ENCODE measurements at places on chromosomes 5 and 9.

DNA sequence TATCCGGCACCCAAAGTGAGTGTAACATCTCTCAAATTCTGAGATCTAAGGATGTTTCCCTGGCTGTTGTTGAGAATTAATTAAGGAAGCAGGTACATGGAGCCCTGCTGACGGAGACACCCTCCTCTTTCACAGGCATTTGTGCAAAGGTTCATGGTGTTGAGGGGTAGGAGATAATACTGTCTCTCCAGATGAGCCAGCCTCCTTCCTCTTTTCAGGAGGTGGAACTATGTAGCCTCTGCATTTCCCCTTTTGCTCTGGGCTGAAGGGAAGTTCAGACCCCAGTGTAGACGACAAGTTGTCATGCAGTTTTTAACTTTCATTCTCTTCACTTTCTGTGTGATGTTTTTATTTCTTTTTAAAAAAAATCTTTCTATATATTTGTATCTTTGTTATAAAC is 107.5 kb downstream of the GALNT10 start:
- no peak for DNase-seq

- DNase-seq, result no peak
These were observed 19.8 kb upstream of the ZNF354A start for GRCh38 chr5:178750230-178750629.

GRCh38 chr5:149166591-149167100 is 25.4 kb downstream of the ABLIM3 start:
- no peak for DNase-seq

DNA sequence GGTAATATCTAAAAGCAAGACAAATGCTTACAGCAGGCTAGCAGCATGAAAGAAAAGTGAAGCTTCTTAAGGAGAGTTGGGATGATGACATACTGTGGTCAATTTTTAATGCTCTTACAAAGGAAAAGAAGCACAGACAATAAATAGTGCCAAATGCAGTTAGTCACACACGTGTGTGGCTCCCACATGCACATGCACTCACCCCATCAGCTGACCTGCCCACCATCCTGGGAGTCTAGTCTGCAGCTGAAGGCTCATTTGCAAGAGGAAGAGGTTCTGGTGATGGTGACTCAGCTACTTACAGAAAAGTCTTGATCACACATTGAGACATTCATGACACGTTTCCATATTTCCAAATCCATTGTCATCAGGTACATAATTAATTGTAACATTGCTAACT is 129.3 kb downstream of the MRPL36 start:
- DNase-seq, result no peak

DNA sequence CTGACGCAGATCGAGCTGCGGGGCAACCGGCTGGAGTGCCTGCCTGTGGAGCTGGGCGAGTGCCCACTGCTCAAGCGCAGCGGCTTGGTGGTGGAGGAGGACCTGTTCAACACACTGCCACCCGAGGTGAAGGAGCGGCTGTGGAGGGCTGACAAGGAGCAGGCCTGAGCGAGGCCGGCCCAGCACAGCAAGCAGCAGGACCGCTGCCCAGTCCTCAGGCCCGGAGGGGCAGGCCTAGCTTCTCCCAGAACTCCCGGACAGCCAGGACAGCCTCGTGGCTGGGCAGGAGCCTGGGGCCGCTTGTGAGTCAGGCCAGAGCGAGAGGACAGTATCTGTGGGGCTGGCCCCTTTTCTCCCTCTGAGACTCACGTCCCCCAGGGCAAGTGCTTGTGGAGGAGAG is 4.6 kb upstream of the PHYHD1 start:
- DNase-seq, result no peak

GRCh38 chr5:172002310-172002709 is 4.1 kb downstream of the FBXW11 start:
- DNase-seq, result no peak

DNA sequence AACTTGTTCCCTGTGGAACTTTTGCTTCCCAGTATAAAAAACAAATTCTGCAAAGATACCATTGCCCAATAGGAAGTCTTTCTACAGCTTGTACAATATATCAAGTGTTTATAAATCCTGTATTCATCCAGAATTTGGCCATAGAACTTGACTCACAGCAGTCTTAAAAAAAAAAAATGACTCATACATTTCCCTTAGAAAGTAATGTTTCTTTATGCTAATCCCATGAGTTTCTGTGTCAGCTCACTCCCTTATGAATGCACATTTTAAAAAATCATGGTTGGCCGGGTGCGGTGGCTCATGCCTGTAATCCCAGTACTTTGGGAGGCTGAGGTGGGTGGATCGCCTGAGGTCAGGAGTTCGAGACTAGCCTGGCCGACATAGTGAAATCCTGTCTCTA is 89.3 kb upstream of the DMRT1 start:
- DNase-seq, result no peak

DNA sequence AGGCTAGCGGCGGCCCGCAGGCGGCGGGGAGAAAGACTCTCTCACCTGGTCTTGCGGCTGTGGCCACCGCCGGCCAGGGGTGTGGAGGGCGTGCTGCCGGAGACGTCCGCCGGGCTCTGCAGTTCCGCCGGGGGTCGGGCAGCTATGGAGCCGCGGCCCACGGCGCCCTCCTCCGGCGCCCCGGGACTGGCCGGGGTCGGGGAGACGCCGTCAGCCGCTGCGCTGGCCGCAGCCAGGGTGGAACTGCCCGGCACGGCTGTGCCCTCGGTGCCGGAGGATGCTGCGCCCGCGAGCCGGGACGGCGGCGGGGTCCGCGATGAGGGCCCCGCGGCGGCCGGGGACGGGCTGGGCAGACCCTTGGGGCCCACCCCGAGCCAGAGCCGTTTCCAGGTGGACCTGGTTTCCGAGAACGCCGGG is 253 bp downstream of the SLC12A2 start:
- no peak for DNase-seq

DNA sequence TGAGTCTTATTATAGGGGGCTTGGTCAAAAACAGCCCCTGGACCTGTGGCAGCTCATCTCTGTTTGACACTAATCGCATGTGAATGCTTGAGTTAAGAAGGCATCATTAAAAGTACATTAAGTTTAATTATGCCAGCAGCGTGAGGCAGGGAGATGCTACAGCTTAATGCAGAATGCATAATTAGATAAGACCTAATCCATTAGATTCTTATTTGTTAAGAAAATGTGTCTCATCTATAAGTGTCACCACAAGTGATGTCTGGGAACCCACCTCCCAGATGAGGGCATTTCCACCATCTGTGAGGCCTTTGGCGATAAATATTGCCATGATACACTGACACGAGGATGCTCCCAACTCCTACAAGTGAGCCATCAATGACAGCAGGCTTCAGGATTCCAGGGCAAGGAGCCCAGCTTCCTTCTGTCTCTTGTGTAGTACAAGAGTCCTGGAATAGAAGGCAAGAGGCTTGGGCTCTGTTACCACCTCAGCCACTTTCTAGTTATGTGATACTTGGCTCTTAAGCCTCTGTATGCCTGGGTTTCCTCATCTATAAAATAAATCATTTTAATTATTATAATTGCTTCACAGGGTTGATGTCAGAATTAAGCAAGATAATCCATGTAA is 202.7 kb downstream of the FAM114A2 start:
- no peak for DNase-seq

- DNase-seq, result no peak
These were observed 116.6 kb upstream of the SARDH start for GRCh38 chr9:133854765-133855164.

DNA sequence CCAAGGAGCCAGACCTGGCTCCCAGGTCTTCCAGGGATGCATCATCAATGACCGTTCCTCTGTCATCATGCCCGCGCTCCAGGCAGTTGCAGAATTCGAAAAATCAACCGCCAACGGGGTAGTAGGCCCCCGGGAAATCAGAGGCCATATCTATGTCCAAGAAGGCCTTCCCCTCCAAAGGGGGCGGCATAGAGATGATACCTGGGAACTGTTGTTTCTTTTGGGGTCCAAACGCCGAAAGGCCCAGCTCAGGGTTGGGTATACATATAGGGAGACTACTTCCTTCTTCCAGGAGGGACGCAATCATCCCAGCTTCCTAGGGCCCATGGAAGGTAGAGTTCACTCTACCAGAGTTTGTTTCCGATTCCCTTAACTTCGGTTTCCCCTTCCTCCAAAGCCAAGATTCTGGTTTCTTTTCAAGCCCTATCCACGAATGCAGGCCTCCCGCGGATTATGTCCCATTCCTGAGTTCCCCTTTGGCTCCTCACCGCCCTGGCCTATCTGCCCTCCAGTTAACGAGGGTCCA is 754 bp downstream of the DCAF12 start:
- no peak for DNase-seq

DNA sequence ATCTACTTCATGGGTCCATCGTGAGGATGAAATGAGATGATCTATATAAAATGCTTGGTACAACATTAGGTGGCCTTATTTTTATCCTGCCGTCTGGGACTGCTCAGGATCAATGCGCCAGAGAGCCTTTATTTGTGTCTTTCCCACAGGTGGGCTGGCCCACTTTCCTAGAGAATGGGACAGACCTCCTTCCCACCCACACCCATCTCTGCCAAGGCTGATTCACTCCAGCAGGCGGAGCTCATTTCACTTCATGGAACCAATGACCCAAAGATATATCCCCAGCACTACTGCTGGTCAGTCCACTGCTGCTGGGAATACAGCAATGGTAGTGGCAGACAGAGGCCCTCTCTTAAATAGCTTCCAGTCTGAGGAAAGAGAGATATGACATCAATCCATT is 35.7 kb downstream of the TGFBI start:
- DNase-seq, result no peak

- DNase-seq, result no peak
These were observed 339.0 kb upstream of the CTNND2 start for GRCh38 chr5:12242950-12243888.

- DNase-seq, result no peak
These were observed 5.2 kb upstream of the BARX1 start for GRCh38 chr9:93960221-93960970.

GRCh38 chr9:114590328-114590727 is 2.8 kb downstream of the ATP6V1G1 start:
- no peak for DNase-seq

DNA sequence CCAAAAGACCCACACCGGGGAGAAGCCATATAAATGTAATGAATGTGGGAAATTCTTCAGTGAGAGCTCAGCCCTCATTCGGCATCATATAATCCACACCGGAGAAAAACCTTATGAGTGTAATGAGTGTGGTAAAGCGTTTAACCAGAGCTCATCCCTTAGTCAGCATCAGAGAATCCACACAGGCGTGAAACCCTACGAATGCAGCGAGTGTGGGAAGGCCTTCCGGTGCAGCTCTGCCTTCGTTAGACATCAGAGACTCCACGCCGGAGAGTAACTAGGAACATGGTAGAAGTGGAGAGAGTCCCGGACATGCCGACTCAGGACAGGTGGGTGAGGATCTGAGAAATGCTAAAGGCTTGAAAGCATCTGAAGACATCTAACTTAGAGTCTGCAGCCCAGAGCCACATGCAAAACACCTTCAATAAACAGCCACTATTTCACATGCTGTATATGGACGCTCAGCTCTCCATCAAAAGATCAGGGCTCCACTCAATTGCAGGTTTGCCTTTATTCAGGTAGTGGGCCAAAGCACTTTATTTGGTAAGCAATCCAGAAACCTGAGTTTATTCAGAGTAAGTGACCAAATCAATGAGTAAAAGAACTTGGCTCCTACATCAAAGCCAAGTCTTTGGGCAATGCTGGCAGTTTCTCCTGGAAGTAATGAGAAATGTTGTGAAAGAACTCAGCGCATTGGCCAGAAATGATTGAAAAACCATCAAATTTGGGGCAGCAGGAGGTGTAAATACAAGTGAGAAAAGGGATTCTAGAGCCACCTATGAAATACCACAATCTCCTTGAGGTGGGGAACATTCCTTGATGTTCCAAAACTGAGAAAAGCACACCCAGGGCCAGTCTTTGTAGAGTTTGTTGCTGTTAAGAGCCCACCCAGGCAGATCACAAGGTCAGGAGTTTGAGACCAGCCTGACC is 6.0 kb downstream of the RPL12 start:
- no peak for DNase-seq

GRCh38 chr5:23001120-23001519 is 148.0 kb upstream of the CDH12 start:
- DNase-seq, result no peak

DNA sequence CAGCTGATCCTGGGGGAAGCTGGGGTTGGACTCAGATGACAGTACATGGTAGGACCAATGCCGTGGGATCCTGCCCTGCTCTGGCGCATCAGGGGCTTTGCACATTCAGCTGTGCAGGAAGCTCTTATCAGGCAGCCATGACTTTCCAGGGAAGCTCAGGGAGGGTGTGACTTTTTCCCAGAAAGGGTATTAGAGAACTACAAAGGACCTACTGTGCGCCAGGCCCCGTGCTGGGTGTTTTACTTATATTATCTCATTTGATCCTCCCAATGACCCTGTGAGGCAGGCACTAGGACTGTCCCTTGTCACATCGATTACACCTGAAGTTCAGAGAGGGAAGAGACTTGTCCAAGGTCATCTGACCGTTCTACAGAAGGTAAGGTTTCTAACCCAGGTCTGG is 23.7 kb upstream of the AKNA start:
- no peak for DNase-seq

GRCh38 chr5:72555871-72556270 is 48.7 kb upstream of the ZNF366 start:
- no peak for DNase-seq

- no peak for DNase-seq
These were observed 88.1 kb downstream of the KDM4C start for GRCh38 chr9:6845880-6846279.

DNA sequence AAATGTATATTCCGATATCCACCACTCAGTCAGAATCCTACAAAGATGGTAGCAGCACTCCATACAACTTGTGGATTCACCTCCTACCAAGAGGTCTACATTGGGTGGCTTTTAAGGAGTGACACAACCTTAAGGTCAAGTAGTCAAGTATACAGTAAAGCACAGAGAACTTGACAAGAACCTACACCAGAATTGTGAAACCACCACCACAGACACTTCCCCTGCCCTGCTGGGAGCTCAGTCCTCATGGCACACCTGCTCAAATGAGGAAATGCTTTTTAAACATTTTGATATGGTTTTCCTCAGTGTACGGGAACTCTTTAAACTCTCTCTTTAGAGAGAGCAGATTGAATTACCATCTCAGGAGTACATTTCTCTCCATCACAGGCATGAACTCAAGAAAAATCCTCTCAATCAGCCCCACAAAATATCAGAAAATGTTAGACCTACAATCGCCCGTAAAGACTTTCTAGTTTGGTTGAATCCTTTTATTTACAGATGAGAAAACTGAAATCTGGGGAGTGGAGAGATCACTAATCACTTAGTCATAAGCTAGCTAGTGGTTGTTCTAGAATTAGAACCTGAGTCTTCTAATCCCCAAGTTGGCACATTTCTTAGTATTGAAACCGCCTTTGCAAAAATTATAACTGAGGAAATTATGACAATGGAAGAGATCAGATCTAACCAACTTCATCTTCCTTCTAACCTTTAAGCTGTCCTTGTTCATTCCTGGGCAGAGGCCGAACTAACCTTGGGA is 38.5 kb upstream of the NR4A3 start:
- DNase-seq, result no peak

DNA sequence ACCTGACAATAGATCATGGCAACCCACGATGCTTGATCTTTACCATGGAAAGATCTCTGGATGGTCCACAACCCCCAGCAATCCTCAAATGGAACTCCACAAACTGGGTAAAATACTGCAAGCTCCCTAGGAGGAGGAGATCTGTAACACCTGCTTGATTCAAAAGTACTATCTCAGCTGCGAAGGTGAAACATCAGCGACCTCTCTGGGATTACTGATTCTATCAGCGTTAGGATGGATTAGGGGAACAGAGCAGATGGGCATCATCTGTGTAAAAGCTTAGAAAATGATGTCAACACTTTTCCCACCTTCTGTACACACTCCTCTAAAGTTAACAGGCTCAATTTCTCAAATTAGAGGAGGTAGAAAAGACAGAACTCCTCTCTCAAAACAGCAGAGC is 31.5 kb upstream of the TRPC7 start:
- DNase-seq, result no peak

- DNase-seq, result no peak
These were observed 278.4 kb downstream of the EBF1 start for GRCh38 chr5:158821331-158821730.
